Peyer's patch (tissue), 4 donors: ENCODE measurements at places on chromosomes 7 and 10.

DNA sequence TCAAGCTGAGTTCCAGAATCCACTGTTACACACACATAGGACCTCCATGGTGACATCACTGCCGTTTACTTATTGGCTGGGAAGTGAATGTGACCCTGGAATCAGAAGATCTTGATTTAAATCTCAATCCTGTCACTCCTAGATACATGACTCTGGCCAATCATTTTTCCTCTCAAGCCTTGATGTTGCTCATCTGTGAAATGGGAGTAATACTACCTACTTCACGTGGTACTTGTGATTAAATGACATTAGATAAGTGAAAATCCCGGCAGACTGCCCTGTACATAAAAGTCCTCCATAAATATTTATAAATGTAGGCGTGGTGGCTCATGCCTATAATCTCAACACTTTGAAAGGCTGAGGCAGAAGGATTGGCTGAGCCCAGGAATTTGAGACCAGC, 88.0 kb upstream of the SVIL start:
- DNase-seq = no peak

GRCh38 chr7:6476596-6477317, 29.0 kb upstream of the DAGLB start:
- no peak for DNase-seq

- no peak for DNase-seq
Measured at GRCh38 chr10:15997313-15997712, 137.0 kb upstream of the MINDY3 start.

- DNase-seq = no peak
Measured at GRCh38 chr10:7506571-7506970, 95.7 kb upstream of the SFMBT2 start.

- DNase-seq = peak; percentile 83
Measured at GRCh38 chr10:132407846-132408278, 10.9 kb downstream of the PWWP2B start.

DNA sequence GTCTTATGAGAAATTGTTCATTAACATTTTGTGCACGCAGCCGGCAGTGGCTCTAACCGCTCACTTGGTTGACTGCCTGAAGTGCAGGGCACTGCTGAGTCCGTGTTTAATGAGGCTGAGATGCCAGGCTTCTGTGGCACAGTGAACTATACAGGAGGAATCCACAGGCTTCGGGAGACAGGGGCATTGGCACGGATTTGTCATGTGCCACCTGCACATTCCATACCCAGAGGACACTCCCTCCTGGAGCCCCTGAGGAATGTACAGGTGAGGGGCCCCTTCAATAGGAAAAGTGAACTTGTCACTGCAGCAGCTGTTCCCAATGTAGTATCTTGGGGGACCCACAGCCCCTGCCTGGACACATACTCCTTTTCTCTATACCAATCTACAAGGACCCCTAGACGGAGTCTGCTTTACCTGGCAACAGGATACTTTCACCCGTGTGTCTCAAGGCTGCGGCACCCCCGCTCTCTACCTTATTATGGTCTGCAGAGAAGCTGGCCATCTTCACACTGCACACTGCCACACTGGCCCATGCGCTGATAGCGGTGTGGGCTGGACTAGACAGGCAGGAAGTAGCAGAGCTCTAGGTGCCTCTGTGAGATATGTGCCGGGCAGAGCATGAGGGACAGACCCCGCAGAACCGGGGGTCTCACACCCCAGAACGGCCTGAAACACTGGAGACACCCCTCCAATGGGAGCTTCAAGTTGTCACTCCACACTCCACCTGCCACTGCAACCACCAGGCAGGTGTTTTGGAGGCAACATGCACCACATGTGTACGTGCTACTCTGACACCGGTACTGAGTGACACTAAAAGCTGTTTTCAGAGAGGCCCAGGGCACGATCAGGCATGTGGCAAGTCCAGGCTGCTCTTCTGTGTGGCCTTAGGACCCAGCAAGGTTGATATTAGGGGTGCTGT, 71.4 kb upstream of the RHEB start:
- no peak for DNase-seq

- DNase-seq = peak; percentile 81
Measured at GRCh38 chr7:35036361-35037171, 719 bp downstream of the DPY19L1 start.

DNA sequence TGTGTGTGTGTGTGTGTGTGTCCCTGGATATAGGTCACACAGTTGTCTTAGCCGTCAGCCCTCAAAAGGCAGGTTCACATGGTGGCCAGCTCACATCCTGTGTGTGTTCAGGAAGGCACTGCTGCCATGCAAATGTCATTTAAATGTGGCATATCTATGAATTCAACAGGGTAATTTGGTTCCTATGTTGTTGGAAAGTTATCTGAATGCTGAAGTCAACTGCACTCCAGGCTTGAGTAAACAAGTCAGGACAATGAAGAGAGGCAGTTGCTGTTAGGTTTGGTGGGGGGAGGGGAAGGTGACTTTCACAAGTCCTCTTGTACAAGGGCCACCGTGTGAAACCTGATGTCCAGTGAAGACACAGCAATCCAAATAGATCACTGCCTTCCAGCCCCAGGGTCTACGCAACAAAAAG, 61.1 kb downstream of the PTPRE start:
- no peak for DNase-seq
